ENCODE measurements at places on chromosomes 13 and 19. TPM values are rescaled to one million over a fixed set of nuclear protein-coding genes. Genes with fewer than 3 reads are reported as not detected.

Gene TSKS
- total RNA-seq: not detected

Gene C19orf81
- not detected for total RNA-seq

Gene LILRB4
- not detected for total RNA-seq

Gene RASIP1
- 0.50 TPM for total RNA-seq

Gene PLIN5
- 0.40 TPM for total RNA-seq

DNA sequence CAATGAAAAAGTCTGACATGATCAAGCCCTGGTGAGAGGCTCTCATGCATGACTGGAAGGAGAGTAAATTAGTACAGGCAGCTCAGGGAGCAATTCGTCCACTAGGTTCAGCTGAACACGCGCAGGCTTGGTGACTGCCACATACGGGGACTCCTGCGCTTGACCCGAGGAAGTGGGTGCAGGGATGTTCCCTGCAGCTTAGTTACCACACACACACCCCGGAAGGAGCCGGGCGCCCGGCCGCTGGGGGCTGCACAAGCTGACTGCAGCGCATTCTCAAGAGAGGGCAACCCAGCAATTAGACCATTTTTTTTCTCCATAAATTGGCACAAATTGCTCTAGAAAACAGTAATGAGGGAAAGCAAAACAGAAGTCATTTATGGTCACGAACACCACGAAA is 23.0 kb upstream of the MIER2 start:
- no peak for DNase-seq

DNA sequence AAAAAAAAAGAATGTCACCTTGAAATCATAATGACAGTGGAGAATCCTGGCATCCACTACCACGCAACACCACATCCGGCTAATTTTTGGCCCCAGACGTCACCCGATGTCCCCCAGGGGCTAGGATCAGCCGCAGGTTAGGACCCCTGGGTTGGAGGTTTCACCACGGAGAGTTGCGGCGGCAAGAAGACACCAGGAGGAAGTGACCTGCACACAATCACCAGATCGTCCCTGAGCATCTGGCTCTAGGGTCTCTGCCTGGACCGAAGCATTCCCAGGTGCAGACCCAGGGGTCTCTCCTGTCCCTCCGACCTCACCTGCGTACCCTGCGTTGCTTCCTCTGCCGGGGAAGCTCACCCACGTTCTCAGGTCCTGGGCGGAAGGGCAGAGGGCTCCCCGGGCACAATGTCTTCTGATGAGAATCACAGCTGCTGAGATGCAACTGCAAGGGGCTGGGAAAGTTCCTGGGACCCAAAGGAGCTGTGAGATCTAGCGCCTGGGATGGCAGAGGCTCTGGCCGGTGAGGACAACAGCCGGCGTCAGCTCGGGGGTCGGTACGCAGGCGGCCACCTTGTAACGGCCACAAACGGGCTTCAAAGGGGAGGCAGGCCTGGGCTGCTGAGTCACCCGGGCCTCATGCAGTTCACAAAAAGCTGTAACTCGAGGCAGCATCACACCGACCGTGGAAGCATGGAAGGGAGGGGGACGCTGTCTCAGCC is 111.2 kb downstream of the GADD45B start:
- DNase-seq: no peak

DNA sequence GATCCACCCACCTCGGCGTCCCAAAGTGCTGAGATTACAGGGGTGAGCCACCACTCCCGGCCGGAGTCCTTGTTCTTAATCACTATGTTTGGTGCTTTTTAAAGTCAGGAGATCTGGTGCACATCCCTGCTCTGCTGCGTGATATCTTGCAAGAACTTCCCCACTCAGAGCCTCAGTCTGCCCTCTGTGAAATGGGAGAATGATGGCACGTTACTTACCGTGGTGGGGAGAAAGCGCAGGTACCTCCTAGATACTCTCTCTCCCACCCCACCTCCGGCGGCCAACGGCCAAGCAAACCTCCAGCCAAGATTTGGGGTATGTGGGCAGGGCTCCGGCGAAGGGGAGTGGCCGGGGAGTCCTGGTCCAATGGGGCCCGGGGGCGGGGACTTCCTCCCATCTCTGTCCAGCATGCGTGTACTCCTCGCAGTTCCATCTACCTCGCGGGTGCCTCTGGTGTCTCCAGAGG is at the start of gene RYR1:
Gene RYR1 (plus strand): TSS at position 424 of the 466 bp plus-strand sequence. CDS start 139 bp downstream, outside the sequence.
- no peak for DNase-seq

- DNase-seq: no peak
These were observed 10.2 kb downstream of the PPP1R14A start for GRCh38 chr19:38245826-38246498.

GRCh38 chr13:21232196-21232595 is 55.7 kb downstream of the MRPL57 start:
- no peak for DNase-seq

- peak; percentile 77 for DNase-seq
These were observed 2.4 kb downstream of the PTPRH start for GRCh38 chr19:55206664-55207500.

GRCh38 chr13:91946498-91947070 is 548.2 kb downstream of the GPC5 start:
- peak; percentile 43 for DNase-seq

DNA sequence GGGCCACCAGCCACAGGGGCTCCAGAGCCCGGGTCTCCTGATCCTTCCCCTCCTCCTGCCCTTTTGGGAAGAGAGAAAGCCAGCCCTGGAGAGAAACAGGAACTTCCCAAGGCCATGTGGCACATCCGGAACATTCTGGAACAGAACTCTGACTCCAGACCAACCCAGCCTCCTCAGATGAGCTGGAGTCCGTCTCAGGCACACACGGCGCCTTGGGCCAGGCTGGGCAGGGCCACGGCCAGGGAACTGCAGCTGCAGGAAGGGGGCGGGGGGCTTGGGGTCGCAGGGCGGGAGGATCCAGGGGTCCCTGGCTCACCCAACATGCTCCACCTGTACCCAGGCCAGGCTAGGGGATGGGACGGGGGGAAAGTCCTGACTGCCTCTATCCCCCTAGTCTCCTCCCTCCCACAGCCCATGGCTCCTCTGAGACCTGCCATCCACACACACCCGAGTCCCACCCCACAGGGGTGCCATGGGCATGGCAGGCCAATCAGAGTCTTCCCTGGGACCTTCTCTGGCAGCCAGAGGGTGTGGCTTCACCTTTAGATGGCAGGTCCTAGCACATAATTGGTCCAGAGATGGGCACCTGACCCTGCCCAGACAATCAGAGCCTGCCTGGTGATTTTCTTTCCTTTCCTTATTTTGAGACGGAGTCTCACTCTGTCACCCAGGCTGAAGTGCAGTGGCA is 22.9 kb downstream of the SBNO2 start:
- no peak for DNase-seq

Data from renal cortical epithelial cell (primary cell).